Testis (tissue), 5 donors: ENCODE measurements at places on chromosomes 12 and 14.
A peak's percentile ranks its signal among the peaks of the same experiment; 100 is the strongest.

GRCh38 chr12:121561009-121561395 lies 19.8 kb downstream of the KDM2B start:
- DNase-seq, result no peak

- no peak for DNase-seq
These were observed 19.6 kb downstream of the KLRB1 start for GRCh38 chr12:9587987-9588600.

DNA sequence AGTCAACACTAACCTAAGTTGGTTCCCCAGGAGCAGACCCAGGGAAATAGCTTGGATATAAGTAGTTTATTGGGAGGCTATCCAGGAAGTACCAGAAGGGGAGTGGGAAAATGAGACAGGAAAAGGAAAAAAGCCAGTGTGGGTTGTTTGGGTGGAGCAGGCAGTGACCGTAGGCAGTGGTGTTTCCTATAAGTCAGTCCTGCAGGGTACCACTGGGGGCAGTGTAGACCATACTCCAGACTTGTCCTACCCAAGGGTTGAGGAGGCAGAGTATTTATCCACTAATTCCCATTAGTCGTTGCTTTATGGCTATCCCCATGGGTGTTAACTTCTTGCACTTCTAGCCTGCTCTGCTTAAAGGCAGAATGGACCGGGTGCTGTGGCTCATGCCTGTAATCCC lies 6.4 kb upstream of the CCDC60 start:
- DNase-seq, result peak; percentile 33

DNA sequence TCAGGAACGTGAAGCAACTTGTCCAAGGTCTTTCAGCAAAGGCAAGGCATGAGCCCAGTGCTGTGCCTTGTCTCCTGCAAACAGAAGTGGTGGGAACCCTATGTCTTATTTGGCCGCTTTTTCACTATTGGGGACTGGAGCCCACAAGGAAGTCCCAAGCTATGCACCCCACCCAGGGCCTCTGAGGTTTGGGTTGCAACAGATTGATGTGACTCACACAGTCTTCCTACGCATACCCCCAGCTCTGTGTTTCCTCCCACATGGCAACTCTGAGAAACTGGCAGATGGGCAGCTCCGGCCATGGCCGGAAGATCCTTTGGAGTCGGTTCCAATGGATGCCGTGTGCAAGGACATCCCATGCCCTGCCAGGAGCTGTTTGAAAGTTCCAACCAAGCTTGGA lies 28.3 kb upstream of the CMKLR1 start:
- DNase-seq, result peak; percentile 25

GRCh38 chr12:131264635-131265034 lies 310.9 kb downstream of the ADGRD1 start:
- DNase-seq, result peak; percentile 63

GRCh38 chr14:99035268-99035667 lies 236.7 kb downstream of the BCL11B start:
- peak; percentile 64 for DNase-seq

DNA sequence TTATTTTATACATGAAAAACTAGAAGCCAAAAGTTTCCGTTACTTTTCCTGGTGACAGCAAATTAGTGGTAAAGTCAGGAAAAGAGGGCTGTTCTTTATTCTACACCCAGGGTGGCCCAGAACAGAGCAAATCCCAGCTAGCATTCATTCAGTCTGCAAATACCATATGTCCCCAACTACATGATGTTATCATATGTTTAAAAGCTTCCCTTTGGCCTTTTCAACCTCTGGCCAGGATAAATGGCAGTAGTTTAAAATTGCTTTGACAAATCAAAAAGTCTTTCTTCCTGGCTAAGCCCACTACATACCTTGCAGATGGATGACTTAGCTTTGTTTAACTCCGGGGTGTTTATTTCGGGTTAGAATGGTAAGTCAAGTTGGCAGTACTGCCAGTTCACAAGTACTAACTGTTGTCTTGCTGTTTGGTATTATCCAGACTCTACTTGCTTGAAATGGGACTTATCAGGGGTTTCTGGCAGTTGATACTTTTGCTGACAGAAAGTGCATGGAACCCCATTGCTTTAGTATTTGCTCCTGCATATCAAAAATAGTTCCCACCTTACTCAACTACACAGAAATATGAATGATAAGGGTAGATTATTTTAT lies 69.7 kb downstream of the PKP2 start:
- no peak for DNase-seq

GRCh38 chr14:98161356-98161755 lies 1110.6 kb downstream of the BCL11B start:
- no peak for DNase-seq

- DNase-seq, result no peak
These were observed 50.5 kb upstream of the PNMA1 start for GRCh38 chr14:73764406-73765280.

- DNase-seq, result no peak
These were observed 9.8 kb upstream of the GNPNAT1 start for GRCh38 chr14:52801014-52801712.

- DNase-seq, result no peak
These were observed 235 bp downstream of the RAB2B start for GRCh38 chr14:21476523-21476924.

DNA sequence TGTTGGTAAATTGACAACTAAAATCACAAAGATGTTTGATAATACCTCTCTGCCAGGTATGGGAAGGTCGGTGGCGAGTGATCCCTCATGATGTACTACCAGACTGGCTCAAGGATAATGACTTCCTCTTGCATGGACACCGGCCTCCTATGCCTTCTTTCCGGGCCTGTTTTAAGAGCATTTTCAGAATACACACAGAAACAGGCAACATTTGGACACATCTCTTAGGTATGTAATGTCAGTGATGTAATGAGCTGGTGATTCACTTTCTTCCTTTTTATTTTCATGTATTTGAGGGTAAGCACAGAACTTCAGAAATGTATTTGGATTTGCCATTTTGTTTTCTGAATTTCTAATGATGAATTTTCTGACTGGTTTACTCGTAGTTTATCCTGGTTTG lies 42.6 kb upstream of the LRTM2 start:
- no peak for DNase-seq
